Glutamatergic neuron (in vitro differentiated cells): ENCODE measurements at places on chromosomes 7 and 10. TPM values are rescaled to one million over a fixed set of nuclear protein-coding genes. Genes with fewer than 3 reads are reported as not detected.

DNA sequence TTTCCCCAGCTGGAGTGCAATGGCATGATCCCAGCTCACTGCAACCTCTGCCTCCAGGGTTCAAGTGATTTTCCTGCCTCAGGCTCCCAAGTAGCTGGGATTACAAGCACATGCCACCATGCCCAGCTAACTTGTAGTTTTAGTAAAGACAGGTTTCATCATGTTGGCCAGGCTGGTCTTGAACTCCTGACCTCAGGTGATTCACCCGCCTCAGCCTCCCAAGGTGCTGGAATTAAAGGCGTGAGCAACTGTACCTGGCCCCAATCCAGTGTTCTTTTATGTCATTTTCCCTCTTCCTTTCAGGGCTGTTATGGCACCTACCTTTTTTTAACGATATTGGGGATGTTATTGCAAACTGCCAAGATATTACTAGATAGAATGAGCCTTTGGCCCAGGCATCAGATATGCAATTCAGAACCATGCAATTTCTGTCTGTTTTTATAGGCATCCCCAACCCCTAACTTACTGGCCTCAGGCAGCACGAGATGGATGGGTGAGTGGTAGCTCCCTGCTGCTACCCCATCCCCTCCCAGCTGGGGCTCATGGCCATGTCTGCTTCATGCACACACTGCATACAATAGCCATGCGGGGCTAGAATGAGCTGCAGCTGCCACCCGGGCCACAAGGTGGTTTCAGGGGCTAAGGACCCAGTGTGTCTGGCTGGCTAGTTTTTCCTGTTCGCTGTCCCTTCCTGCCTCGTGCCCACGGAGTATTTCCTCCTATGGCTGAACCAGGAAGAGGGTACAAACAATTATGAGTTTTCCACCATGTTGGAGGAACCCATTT is 1080.1 kb upstream of the SORCS1 start:
- no peak for DNase-seq

DNA sequence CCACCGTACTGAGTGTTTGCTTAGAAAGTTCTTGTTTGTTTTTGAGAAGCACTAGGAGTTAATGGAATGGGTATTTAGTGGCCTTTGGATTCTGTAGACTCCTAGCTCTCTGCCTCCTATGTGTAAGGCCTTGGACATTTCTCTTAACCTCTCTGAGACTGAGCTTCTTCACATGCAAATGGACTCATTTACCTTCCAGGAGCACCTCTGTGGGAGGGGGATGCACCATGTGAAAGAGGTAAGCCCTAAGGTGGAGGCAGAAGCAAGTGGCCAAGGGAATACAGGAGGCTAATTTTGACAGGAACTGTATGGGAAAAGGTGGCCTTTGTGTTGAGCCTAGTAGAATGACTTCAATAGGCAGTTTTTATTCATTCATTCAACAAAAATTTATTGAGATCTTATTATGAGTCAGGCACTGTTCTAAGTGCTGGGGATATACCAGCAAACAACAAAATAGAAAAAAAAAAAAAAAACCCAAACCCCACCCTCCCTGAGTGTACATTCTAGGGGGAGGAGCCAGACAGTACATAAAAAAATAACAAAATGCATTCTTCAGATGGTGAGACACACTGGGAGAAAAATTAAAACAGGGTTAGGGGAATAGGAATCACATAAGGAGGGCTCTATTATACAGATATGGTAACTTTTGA is 9.2 kb upstream of the EPHA1 start:
- DNase-seq = no peak

- no peak for DNase-seq
Observed at GRCh38 chr10:60041489-60042133, 135.3 kb upstream of the CCDC6 start.

DNA sequence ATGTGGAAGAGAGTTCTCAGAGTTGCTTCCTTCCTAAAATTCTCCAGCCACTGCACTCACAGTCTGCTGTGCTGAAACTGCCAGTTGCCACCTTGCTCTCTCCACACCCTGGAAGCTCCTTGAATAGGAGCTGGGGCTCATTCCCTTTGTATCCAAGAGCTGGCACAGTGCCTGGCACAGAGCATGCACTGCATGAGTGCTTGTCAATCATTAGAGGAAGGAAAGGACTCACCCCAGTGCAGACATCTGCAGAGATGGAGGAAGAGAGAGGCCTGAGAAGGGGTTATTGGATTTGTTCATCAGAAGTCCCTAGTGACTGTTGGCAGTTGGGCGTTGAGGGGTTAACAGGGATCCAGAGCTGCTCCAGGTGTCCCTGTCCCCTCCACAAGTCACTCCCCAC is 41.7 kb upstream of the DUSP5 start:
- DNase-seq = no peak

Gene DNAH11
- total RNA-seq = 0.22 TPM

DNA sequence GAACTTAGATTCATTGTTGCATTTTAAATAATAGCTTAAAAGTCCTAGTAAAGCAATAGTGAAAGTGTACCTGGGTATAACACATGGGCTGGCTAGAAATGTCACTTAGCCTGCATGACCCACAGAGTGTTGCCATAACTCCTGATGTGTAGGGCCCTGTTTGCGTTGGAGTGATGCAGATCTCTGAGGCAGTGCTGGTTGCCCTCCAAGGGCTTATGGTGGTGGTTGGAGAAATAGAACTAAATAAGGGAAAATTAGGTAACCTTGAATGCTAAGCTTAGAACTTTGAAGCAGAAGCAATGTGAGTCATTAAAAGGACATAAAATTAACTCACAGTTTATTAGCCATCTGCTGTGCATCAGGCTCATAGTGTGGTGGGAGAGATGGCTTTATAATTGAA is 105.7 kb downstream of the CCNY start:
- DNase-seq = no peak

DNA sequence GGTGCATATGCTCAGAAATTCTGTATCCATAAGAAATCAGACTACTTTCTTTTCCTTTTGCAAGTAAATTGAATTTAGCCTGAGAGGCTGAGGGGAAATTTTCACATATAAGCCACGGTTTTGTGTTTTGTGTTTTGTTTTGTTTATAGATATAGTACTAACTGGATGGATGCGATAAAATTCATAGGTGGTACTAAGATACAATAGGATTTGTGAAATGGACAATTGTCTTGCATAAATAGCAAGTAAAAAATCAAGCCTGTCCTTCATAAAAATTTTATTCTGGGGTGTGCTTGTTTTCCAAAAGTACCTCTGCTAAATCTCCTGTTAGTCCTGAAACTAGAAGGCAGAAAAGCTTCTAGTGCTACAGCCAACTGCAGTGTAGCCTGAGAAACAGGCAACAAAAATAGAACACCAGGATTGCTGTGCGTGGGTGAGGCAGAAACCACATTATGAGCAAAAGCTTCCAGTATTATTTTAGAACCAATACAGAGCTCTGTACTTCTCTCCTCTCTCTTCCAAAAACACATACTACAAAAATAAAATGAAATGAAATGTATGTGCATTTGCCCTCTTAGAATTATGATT is 634 bp upstream of the HDAC9 start:
- no peak for DNase-seq

- DNase-seq = no peak
Observed at GRCh38 chr10:28496017-28496416, 36.9 kb upstream of the WAC start.

DNA sequence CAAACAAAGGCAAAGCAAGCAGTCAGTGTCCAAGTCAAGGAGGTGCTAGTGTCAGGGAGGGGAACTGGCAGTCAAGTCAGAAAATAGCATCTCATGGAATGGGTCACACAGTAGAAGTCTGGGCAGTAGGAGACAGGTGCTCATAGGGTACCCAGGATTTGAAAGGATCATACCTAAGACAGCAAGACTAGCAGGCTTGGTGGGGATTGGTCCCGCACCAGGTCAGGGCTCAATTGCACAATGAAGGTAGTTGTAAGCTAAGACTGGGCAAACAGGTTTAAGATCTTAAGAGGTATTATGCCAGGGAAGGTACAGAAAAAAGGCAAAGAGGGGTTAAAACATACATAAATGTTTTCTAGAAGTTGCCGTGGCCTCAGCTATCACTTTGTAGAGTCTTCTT is 181.4 kb upstream of the ETV1 start:
- no peak for DNase-seq

Gene PODXL
- 12.3 TPM for total RNA-seq

Gene SSBP1
- total RNA-seq = 123 TPM

Gene TCERG1L
- total RNA-seq = 2.2 TPM

DNA sequence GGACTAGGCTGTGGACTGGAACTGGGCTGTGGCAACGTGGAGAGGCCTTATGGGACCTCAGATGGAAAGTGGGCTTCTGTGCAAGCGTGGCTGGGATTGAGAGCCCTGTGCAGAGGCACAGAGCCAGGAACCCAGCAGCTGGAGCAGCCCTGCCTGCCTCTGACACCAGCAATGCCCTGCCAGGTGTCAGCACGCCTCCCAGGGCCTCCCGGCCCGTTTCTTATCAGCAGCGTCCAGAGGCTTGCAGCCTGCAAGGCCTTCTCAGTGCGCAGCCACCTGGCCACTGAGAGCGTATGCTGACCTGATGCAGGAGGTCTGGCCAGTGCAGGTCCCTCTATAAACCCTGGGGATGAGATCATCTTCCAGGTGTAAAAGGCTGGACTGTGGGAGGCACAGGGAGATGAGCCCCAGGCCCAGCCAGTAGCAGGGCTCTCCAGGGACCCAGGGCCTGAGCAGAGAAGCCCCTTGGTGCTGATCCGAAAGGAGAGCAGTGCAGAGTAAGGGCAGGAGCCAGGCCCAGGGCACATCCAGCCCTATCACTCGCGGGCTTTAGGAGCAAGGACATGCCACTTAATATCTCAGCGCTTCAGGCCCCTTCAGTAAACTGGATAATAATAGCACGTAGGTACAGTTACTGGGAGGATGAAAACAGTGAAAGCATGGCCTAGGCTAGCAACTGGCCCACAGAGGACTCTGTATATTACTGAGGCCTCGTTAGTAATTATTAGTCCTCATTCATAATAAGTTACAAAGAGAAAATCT is 38.8 kb upstream of the ANTXRL start:
- no peak for DNase-seq
